Activated naive CD4-positive, alpha-beta T cell treated with Interleukin-2 at 50 U/mL for 16 hours (primary cell): ENCODE measurements at places on chromosomes 1 and 21.

- DNase-seq: no peak
These were observed 69.4 kb downstream of the NID1 start for GRCh38 chr1:235995511-235995910.

DNA sequence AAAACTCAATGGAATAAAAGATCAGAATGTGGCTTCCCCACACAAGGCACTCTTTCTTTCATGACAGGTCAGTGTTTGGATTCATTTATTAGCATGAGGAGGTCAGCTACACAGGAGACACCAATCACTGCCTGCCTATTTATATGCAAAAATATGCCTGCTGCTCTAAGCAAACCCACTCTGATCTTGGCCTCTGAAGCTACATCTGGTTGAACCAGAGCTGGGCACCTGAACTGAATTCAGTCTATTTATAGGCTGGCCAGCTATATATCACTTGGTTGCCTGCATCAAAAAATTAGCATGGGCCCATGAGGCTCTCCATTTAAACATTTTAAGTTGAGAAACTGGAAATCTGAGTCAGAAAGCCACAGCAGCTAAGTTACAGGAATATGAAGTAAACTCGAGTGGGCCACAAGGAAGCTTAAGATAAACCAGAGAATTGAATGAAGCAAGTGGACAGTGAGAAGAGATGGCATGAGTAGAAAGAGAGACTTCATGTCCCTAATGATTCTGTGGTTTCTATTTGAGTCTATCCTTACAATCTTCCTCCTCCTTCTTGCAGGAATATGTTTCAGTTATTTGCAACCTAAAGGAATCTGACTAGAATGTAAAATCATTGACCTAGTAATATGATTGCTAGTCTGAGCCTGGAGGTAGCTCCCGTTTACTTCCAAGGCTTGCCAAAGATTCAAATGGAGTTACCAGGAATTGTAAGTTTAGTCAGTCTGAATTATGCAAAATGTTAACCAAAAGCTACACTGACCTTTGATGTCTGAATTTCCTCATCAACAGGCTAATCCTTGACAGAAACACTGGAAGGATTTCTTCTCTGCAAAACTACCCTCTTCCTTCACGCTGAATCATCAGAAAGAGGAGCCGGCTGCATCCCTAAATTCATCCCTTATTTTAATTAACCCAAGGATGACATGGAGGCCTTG is 17.7 kb downstream of the DDAH1 start:
- DNase-seq: no peak

DNA sequence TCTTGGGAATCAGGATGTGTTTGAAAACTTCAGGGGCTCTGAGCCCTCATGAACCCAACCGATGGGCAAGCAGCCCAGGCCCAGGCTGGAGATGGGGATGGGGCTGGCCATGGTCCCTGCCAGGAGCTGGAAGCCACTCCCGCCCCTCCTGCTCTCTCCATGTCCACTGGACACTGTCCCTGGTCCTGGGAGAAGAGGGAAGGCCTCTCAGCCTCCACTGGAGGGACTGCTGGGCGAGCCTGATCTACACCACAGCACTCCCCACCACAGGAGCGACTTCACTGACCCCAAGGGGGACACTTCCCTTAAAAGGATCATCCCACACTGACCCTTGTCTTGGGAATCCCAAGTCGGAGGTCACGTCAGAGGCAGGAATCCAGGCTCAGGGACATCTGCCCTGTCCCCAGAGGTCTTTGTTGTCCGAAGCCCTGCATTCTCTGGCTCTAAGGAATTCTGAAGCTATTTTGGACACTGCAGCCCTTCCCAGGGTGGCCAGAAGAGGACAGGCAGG is 16.9 kb upstream of the COL18A1 start:
- DNase-seq: no peak

DNA sequence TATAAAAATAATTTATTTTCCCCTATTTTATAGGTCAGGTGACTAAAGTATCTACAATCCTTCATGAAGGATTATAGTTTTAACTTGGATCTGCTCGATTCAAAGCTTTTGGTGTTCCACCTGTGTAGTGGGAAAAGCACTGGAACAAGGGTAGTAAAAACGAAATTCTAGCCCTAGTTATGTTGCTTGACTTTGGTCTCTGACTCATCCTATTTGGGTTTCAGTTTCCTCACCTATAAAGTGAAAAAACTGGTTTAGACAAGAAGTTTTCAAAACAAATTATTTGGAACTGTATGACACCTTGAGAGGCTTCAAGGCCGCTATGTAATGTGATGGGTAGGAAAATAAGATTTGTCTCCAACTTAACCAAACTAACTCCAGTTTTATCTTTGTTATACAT is 505.2 kb upstream of the ZRANB2 start:
- DNase-seq: no peak

- peak; percentile 19 for DNase-seq
These were observed 1.2 kb upstream of the HPCAL4 start for GRCh38 chr1:39692152-39693074.

GRCh38 chr1:46043458-46044017 is 88.9 kb downstream of the PIK3R3 start:
- no peak for DNase-seq

- no peak for DNase-seq
These were observed 51.2 kb downstream of the CCDC185 start for GRCh38 chr1:223444411-223444810.

DNA sequence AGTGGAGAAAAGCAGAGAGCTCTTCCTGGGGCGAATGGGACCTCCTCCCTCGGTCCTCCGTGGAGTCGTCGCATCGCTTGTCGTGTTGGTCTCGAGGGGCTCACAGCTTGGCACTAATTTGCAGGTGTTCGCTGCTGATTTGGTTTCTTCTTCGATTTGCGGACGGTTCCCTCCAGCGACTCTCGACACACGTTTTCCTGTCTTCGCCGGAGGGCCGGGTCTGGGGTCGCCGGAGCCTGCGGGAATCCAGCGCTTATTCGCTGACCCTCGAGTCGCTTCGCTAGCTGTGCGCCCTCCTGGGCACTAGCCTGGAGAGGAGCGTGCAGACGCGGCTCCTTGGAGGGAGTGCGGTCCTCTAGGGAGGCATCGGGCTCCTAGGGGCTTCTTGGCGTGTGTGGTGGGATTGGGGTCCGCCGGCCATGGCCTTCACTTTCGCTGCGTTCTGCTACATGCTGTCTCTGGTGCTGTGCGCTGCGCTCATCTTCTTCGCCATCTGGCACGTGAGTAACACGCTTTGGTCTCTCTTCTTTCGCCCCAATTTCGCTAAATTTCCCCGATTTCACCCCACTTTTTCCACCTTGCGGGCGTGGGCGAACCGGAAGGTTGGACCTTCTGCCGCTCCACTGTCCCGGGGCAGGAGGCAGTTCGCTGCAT is 766 bp downstream of the CNIH3 start:
- no peak for DNase-seq

- no peak for DNase-seq
These were observed 1.4 kb downstream of the DAB1 start for GRCh38 chr1:57422271-57423134.

DNA sequence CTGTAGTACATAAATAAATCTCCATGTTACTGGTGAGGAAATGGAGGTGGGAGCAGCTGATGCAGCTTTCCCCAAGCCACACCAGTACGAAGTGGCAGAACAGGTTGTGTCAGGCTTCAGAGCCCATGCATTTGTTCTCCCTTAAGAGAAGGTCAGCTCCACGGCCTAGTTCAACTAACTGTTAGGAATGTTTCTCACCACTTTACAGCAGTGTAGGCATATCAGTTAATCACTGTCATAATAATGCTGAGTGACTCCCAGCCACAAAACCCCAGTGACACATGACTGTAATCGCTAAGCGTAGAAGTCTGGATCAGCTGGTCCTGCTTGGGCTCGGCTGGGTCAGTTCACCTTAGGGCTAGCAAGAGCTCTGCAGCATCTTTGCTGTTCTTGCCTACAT is 90.4 kb downstream of the VPS26C start:
- DNase-seq: no peak

GRCh38 chr1:231493421-231494185 is 34.9 kb upstream of the TSNAX start:
- no peak for DNase-seq

- DNase-seq: no peak
These were observed 1267.8 kb downstream of the PLA2G4A start for GRCh38 chr1:188096521-188096920.

DNA sequence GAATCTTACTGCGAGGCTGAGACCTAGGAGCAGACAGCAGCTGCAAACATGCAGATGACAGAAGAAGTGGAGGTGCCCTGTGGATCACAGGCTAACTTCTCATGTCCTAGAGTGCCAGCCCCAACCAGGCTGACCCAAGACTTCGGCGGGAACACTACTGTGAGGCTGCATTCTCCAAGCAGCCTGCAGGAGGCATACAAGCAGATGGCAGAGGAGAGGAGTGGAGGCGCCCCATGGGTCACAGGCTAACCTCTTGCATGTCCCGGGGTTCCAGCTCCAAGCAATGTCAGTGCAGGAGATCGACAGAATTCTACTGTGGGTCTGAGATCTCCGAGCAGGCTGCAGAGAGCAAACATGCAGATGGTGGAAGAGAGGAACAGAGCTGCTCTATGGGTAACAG is 98.1 kb upstream of the ZNF678 start:
- no peak for DNase-seq

DNA sequence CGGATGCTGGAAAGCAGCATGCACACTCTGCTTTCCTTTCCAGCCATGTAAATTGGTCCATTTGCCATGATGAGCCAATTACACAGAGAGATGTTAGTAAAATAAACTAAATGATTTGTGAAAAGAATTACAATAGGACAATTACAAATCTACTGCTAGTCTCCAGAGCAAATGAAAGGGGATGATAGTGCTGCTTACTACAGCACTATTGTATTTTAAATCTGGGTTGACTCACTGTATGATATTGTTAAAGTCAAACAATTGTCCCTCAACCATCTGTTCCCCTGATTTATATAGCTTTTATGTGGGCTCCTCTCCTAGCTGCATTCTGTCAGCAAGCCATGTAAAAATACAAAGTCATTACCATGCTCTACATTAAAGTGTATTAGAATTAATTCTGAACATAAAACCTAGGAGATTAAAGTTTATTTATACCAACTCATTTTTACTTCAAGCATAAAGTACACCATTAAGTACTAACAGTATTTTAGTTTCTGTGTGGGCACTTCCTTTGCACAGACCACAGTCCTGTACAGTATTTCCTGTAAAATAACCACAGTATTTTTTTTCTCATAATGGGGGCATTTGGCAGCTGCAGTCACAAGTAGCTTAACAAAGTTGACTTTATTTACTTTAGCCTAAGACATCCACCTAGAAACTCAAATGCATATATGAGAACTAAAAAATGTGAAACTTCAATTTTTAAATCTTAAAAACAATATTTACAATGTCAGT is 135.8 kb downstream of the VAV3 start:
- DNase-seq: no peak

- DNase-seq: peak; percentile 35
These were observed 66.9 kb downstream of the GNG12 start for GRCh38 chr1:67766141-67766978.

DNA sequence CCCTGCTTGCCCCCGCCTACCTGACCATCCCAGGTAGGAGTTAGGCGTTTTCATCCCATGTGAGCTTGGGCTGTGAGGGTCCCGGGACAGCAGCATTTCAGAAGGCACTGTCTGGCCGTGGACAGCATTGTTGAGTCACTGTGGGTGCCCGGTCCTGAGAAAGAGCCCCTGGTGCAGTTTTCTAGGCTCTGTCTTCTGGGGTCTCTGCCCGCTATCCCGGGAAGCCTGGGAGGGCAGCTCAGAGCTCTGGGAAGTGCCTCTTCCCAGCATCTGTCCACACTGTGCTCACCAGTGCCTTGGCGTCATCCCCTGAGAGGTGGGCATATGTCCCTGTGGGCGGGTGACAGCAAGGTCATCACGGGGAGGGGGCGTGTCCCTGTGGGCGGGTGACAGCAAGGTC is 11.4 kb upstream of the ZNF669 start:
- DNase-seq: no peak

DNA sequence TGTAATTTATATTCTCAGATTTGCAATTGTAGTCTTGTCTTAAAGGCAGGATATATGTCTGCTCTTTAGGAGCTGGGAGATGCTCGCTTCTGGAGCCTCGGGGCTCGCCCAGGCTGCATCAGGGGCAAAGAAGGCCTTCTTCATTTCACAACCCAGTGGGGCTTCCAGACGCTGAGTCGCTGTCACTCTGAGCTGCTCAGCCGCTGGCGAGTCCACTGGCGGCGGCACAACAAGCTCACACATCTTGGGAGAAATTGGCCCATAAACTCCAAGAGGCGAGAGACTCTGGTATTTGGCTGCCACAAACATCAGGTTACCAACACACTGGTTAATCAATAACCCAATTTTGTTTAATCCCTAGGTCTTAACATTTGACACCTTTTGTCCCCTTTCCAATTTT is 216.6 kb downstream of the ATG4C start:
- no peak for DNase-seq
